ENCODE measurements at places on chromosomes 12 and 14. TPM values are rescaled to one million over a fixed set of nuclear protein-coding genes. Genes with fewer than 3 reads are reported as not detected.

DNA sequence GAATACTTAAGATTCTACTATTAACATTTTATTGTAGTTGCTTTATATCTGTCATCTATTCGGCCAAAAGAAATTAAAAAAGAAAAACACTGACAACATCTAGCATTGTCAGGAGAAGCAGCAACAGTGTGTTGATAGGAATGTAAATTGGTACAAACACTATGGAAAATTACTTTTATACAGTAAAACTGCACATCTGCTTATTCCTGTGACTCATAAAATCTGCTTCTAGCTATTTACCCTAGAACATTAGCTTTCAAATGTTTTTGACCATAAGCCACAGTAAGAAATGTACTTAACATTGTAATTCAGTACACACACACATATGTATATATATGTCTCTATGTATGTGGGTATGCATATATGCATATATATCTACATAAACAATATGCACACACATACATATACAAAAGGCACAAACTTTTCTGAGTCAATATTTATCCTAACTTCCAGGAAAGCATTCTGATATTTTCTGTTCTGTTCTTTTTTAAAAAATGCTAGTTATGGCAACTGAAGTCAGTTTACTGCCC is 278.9 kb upstream of the GARIN2 start:
- no peak for DNase-seq

- no peak for DNase-seq
These were observed 367.2 kb upstream of the LMO3 start for GRCh38 chr12:16972923-16973770.

GRCh38 chr12:45354399-45354798 is 138.5 kb downstream of the ANO6 start:
- no peak for DNase-seq

DNA sequence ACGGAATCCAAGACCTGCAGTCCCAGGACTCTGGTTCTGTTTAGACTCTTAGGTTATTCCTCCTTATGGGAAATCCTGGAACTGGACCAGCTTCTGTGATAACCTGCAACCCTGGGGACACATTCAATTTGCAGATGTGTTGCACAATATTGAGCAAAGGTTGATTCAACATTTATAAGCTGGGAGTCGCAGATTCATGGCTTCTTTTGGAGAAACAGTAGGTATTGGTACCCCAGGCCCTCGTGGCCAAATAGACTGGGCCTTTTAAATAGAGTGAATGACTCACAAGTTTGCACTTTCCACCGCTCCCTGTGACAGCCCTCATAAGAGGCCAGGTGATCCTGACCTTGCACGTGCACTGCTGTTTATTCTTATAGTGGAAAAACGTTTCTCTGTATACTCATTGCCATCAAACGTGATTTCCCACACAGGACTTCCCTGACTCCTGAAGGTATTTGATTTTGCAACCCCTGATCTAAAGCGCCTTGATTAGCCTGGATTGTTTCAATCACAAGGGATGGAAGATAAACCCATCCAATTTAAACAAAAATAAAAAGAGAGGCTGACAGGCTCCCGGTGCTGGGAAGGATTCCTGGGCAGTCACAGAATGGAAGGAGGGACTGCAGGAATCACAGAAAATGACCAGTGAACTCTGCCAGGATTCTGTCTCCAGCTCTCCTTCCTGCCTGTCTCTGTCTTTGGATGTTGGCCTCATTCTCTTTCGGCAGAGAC is 98.0 kb downstream of the VCPKMT start:
- DNase-seq = peak; percentile 73

DNA sequence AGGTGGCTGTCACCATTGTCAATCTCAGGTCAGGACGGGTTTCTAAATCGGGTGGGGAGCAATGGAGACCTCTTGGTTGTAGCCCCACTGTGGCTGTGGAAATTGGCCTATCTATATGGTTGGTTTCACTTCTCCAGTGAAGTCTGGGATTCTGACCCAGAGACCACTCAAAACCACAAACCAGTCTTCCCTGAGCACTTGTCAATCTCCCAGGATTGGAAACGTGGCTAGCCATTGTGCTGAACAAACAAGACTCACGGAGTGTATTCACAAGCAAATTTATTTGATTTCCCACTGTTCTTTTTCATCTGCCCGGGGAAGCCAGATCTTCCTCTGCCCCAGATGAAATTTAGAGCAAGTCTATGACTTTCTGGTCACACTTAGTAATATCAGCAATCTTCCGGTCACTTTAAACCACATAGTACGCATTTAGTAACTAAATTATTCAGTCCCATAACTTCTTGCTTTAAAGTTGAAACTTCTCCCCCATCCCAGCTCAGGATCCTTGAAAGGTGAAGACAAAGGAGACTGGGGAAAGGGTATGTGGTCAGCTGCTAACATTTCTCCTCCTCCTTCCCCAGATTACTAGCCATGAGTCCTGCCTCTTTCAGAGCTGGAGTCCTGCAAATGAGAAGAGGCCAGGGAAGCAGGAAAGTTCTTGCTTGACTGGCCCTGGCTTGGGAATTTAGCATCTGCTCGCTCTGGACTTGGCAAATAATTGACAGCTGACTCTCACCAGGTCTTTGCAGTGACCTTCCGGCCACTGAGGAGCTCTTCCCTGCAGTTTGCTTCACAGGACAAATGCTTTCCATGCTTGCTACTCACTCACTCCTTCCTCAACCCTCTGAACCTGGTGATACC is 123.2 kb upstream of the MAX start:
- no peak for DNase-seq

- DNase-seq = no peak
These were observed 25.9 kb downstream of the CMKLR1 start for GRCh38 chr12:108313241-108313605.

DNA sequence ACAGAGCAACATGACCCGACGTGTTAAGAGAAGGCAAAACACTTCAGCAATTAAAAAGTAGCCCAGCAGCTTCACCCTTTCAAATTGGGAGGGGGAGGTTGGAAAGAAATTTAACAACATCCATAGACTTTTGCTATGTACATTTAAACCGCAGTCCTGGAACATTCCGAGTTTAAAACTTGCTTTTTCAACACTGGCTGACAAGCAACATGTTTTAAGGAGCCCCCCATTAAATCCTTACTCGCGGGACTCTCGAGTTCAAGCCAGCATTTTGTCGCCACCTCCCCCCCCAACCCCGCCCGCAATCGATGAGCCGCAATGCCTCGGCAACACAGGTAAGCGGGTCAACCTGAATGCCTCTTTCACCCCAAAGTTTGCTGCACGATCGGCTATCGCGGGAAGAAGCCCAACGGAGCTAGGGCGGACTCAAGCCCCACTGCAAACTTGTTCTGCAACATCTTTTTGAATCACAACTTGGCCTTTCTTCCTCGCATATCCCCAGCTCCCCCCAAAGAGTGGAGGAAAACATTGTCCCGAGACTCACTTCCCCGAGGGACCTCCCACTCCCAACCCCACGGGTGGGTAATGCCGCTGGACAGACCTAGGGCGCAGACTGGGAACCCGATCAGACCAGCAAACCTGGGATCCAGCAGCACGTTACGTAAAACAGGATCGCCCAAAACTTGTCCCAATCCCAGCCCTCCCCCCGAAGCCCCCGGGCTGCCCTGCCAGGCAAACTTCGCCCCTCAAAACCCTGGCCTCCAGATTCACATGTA is 777 bp downstream of the ZFP36L1 start:
- peak; percentile 78 for DNase-seq

DNA sequence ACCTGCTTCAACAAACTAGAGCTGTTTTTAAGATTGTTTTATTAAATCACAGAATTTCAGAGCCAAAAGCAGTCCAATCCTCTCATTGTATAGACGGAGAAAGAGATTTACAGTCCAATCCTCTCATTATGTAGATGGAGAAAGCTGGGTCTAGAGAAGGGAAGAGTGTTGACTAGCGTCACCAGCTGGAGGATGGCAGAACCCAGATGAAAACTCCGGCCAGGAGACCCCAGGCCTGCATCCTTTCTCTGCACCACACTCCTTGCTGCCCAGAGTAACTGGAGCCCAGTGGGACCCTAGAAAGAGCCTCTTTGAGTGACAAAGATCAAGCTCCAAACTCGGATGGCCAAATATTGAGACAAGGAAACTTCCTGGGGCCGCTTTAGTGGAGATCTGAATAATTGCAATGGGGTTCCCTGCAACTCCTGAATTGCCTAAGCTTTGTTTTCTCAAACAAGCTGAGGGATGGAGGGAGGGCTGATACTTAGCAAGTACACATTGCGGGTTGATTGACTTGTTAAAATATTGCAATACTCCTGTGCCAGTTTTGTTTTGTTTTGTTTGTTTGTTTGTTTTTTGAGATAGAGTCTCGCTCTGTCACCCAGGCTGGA is 12.5 kb downstream of the AMDHD1 start:
- DNase-seq = no peak

Gene CPM
- 36.5 TPM for total RNA-seq

Gene BCL11B
- total RNA-seq = 0.14 TPM

Gene SERPINA12
- not detected for total RNA-seq

Gene CFAP251
- total RNA-seq = 1.3 TPM
